Effector CD4-positive, alpha-beta T cell (primary cell): ENCODE measurements at places on chromosomes 1 and 21.

DNA sequence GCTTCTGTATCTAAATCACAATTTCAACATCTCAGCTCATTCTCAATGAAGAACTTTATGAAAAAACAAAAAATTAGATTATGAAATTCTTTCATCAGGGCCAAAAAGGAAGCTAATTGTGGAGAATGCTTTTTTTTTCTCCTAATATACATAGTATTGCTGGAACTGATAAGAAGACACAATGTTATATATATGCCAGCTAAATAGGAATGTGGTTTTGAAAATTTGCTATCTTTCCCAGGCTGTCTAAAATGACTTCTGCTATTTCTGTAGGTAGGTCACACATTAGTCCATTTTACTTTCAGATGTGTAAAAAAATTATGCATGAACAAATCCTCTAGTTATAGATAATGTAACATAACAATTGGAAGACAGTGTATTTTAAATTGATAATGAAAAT, 732.9 kb downstream of the RWDD3 start:
- no peak for DNase-seq

DNA sequence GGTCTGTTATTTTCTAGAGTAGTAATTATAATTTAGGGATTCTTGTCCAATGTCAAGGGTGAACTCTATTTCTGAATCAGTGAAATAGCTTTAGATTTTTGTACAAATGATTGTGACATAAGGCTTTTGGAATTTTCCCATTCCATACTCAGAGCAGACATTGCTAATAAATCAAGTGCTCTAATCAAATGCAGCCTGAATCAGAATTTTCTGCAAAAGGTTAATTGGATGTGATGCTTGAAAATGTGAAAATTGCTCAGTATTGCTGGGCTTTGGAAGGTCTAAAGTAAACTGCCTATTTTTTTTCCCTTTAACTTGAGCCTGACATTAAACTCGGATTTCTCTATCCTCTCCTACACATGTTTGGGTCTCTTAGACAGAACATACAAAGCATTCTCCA, 23.2 kb downstream of the SGIP1 start:
- no peak for DNase-seq

DNA sequence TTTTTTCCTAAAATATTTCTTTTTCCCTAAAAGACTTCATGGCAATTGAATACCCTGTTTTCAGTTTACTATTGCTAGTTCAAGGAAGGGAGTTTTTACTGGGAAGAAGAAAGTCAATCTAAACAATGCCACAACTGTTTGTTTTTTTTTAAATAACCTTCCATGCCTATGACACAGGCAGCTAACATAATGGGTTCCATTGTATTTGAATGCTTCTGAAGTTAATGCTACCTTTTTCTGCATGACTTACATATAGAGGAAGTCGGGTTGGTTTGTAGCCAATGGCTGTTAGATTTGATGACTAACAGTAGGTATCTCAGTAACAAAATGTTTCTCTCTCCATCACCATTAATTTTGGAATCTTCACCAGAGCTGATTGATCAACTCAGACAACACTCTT, 134.0 kb downstream of the KIF26B start:
- no peak for DNase-seq

- no peak for DNase-seq
Observed at GRCh38 chr1:202844259-202844658, 33.5 kb downstream of the PCAT6 start.

- DNase-seq, result peak; percentile 16
Observed at GRCh38 chr1:225882694-225883615, 775 bp upstream of the TMEM63A start.

GRCh38 chr1:169724168-169724567, 9.7 kb downstream of the SELE start:
- DNase-seq, result no peak

GRCh38 chr1:60978421-60979357, 103.7 kb upstream of the NFIA start:
- no peak for DNase-seq

- DNase-seq, result no peak
Observed at GRCh38 chr1:1136547-1137230, 20.8 kb upstream of the C1orf159 start.

DNA sequence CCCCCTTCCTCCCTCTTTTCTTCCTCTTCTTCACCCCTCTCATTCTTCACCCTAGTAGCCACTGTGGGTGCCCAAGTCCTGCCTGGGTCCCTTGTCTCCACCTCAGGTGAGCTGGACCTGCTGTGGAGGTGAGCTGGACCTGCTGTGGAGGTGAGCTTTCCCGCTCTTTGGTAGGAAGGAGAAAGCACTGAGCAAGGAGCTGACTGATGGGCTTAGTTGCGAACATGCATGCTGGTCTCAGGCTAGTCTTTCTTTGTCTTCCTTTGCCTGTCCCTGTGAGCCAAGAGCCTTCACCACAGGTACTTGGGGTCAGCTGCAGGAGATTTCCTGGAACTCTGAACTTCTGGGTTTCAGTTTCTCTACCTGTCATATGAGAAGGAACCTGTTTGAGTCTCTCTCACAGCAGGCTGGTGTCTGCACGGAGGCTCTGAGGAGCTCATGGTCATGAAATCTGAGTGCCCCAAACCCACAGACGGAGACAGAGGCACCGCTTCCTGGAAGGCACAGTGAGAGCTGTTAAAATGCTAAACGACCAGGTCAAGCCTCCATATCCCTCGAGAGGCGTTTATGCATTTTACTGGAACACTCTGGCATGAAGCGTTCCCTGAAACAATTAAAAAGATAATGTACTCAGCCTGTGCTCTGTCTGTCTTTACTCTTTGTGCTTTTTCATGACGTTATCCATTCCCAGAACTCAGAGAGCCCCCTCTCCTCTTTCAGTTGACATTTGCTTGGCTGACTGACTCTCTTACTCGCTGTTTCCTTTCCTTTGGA, 69.5 kb downstream of the RHOU start:
- DNase-seq, result no peak

GRCh38 chr1:238419209-238419608, 528.5 kb upstream of the ZP4 start:
- DNase-seq, result no peak

DNA sequence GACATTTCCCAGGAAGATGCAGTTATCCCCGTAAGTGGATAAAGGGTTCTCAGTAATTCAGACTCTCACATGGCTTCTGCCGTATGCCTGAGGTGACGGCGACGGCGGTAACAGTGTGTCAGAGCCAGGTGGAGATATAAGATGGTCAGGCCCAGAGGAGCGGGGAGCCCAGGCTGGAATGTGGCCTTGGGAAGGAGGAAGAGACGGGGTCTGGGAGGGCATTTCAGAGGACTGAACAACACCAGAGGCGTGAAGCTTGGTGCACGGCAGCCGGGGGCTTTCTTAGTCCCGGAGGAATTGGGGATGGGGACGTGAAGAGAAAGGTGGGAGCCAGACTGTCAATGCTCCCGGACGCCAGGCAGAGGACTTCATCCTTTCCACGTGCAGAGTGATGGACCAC, 1.0 kb downstream of the RER1 start:
- DNase-seq, result no peak

GRCh38 chr1:237759377-237759776, 131.3 kb downstream of the ZP4 start:
- DNase-seq, result no peak

- peak; percentile 38 for DNase-seq
Observed at GRCh38 chr1:221839782-221840395, 98.0 kb upstream of the DUSP10 start.

- DNase-seq, result no peak
Observed at GRCh38 chr1:69569576-69570328, 2.0 kb downstream of the LRRC7 start.

DNA sequence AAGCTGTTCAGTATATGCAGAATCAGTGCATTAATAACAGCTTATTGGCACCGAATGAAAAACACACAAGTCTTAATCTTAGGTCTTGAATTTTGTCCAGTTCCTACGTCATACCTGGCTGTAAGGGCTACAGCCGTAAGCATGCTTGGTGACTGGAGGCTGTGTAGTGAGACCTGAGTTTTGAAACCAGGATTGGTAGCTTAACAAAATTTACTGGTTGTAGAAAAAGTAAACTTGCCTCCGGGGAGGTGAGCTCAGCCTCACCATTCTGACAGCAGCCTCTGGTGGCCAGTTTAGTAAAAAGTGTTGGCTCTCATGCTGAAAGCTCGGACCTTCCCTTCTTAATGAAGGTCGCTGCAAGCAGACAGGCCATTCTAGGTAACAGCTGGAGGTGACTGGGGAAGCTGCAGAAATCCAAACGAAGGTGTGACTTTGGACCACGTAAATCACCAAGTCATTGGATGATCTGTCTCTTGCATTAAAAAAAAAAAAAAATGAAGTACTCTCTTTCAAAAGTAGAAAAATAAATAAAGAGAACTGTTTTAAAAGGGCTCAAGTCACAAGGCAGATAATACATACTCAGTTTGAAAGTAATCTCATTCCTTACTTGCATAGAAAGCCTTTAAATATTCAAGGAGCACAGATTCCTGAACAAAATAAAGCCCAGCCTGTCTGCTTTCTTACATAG, 48.9 kb downstream of the HLCS start:
- no peak for DNase-seq

GRCh38 chr1:95230256-95230655, 3.8 kb upstream of the RWDD3 start:
- DNase-seq, result no peak

- no peak for DNase-seq
Observed at GRCh38 chr1:162319493-162320175, 57.0 kb downstream of the SPATA46 start.

DNA sequence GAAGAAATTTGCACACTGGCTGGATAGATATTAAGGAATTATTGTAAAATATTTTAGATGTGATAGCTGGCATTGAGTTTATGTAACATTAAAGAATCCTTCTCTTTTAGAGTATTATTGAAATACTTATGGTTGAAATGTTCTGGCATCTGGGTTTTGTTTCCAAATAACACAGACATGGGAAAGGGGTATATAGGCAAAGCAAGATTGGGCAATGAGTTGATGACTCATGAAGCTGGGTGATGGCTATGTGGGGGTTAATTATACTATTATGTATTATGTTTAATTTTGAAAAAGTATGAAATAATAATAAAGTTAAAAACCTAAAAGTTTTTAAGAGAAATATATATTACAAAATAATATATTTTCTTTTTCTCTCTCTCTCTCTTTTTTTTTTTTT, 12.5 kb upstream of the PTPN14 start:
- DNase-seq, result no peak

DNA sequence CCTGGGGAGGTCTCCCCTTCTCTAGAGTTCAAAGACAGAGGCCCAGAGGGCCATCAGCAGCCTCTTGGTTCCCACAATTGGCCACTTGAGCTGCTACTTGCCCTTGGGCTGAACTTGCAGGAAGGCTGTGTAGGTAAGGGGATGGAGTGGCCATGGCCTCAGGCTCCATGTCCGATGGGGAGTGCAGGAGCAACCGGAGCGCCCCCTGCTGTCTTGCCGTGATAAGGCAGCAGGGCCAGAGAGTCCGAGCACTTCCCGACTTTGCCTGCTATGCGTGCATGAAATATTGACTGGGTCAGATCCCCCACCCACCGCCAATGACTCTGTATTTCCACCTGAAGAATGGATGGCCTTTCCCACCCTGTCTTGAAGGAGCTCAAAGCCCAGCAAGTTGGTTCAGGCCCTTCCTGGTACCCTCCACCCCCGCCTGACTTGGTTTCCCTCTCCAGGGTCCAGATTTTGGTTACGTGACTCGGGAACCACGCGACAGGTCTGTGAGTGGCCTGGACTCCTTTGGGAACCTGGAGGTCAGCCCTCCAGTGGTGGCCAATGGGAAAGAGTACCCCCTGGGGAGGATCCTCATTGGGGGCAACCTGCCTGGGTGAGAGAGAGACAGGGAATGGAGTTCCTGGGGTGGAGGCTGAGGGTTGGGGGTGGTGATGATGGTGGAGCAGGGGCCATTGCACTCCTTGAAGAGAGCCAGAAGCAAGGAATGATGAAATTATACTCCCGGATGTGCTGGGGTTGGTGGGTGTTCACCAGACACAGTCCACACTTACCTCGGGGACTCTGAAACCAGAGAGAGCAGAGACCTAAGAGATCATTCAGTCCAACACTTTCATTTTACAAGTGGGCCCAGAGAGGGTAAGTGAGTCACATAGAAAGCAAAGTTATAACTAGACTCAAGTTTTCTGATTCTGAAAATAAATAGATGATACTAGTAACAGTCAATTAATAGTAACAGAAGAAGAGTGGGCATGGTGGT, 25.6 kb downstream of the PADI3 start:
- DNase-seq, result no peak

DNA sequence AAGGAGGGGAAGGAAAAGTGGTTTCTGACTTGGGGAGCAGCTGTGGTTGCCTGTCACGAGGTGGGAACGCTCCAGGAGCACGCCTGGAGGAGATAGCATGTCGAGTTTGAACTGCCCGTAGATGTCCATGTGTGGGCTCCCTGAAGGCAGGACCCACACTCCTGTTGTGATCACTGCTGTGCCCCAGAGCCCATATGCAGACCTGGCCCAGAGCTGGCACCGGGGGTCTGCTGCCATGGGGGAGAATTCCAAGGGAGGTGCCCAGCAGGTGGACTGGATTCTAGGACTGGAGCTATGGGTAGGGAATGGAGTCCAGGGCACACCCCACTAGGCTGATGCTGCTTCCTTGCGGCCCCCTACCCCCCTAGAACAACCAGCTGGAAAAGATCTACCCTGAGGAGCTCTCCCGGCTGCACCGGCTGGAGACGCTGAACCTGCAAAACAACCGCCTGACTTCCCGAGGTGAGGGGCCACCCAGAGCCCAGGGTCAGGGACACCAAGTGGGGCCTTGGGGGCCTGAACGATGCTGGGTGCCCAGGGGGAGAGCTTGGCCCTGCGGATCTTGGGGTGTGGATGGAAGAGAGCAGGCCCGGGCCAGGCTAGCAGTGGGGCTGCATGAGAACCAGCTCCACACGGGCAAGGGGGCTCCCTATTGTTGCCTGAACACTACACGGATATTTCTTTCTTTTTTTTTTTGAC, 9.3 kb downstream of the PODN start:
- no peak for DNase-seq

DNA sequence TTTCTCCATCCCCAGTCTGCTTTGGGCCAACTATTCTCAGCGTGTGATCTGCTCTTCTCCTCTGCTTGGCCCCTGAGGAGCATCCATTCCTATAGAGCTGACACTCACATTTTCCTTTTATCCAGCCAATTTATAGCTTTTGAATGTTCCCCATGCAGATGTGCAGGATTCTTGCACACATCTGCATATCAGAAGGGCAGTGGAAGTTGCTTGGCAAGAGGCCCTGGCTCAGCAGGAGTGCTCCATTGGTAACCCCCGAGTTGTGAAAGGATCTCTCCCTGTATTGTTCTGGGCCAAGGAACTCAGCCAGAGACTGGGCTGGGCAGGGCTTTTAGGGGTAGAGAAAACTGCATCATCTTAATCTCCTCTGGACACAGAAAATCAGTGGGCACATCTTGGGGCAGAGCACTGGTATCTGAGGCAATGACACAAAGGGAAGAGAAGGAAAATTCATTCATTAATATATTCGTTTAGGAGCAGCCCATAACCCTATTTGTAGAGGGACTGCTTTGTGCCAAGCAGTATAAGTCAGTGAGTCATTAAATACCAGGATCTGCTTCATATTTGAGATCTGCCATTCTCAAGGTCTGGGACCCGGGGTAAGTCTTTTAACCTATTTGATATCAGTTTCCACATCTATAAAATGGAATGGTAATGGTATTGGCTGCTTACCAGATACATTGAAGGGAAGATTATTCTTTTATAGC, 31.0 kb upstream of the BEND5 start:
- no peak for DNase-seq

GRCh38 chr1:167532964-167533824, 14.9 kb upstream of the CD247 start:
- no peak for DNase-seq

GRCh38 chr1:77900687-77901293, 12.4 kb downstream of the NEXN start:
- no peak for DNase-seq
